ENCODE measurements at places on chromosomes 1 and 21. TPM values are rescaled to one million over a fixed set of nuclear protein-coding genes. Genes with fewer than 3 reads are reported as not detected.

DNA sequence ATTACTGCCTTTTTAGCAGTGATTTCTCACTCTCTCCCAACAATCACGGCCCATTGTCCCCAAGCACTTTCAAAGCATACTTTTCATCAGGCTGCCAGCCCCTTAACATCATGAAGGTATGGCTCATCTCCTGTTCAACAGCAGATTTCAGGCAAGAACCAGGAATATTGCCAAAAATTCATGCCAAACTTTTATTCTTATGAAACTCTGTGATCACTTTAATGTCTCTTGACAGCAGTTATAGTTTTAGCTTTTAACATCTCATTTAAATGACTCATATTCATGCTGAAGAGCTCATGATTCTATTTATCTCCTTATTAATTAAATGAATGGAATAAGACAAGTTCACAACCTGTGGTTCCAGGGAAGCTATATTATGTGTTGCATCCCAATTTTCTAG, 235.1 kb downstream of the GRIK1 start:
- no peaks in the 10 kb centered on the region for H3K4me1 ChIP-seq
- no peak overlapping the region for H3K27ac ChIP-seq
- no peaks in the 10 kb centered on the region for H3K36me3 ChIP-seq
- no peak for DNase-seq
- H3K27me3 ChIP-seq, result no peaks in the 10 kb centered on the region

Gene S100A8
- 118 TPM for total RNA-seq

DNA sequence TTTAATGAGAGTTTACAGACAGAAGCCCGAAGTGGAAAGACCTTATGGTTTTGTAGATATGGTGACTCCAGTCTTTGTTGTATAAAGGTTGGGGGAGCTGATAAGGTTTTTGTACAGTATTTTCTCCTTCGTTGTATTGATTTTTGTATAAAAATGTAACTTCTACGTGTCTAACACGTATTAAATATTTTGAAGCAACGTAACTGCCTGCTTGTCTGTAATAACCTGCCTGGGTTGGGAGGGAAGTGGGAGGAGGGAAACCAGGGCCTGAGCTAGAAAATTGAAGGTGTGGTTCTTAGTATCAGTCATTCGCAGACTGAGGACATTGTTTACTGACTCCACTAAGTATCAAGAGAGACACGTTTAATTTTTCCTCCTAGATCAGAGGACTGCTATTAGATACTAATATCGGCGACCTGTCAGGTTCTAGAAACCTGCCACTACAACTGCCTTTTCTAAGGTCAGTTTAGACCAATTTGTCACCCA, 2.2 kb downstream of the IER5 start:
- peak overlapping the region; percentile 78 for H3K27ac ChIP-seq
- H3K27me3 ChIP-seq, result no peaks in the 10 kb centered on the region

- no peaks in the 10 kb centered on the region for H3K27me3 ChIP-seq
- H3K4me1 ChIP-seq, result peaks cover 5% of the 10 kb centered on the region
- H3K4me3 ChIP-seq, result no peak overlapping the region
- H3K36me3 ChIP-seq, result no peaks in the 10 kb centered on the region
These were observed 6.5 kb upstream of the PADI2 start for GRCh38 chr1:17125756-17126237.

Gene PYGO2
- total RNA-seq, result 22.9 TPM

GRCh38 chr1:202210385-202210784, 16.8 kb downstream of the LGR6 start:
- no peak overlapping the region for H3K4me3 ChIP-seq
- H3K4me1 ChIP-seq, result peaks cover 4% of the 10 kb centered on the region
- DNase-seq, result no peak

Gene DMRTA2
- total RNA-seq, result not detected

- no peaks in the 10 kb centered on the region for H3K27me3 ChIP-seq
- peaks cover 11% of the 10 kb centered on the region for H3K4me1 ChIP-seq
- no peak overlapping the region for H3K4me3 ChIP-seq
- no peak overlapping the region for H3K27ac ChIP-seq
These were observed 195.9 kb upstream of the POU3F1 start for GRCh38 chr1:38242506-38242905.

Gene DNAJC6
- 11.4 TPM for total RNA-seq

DNA sequence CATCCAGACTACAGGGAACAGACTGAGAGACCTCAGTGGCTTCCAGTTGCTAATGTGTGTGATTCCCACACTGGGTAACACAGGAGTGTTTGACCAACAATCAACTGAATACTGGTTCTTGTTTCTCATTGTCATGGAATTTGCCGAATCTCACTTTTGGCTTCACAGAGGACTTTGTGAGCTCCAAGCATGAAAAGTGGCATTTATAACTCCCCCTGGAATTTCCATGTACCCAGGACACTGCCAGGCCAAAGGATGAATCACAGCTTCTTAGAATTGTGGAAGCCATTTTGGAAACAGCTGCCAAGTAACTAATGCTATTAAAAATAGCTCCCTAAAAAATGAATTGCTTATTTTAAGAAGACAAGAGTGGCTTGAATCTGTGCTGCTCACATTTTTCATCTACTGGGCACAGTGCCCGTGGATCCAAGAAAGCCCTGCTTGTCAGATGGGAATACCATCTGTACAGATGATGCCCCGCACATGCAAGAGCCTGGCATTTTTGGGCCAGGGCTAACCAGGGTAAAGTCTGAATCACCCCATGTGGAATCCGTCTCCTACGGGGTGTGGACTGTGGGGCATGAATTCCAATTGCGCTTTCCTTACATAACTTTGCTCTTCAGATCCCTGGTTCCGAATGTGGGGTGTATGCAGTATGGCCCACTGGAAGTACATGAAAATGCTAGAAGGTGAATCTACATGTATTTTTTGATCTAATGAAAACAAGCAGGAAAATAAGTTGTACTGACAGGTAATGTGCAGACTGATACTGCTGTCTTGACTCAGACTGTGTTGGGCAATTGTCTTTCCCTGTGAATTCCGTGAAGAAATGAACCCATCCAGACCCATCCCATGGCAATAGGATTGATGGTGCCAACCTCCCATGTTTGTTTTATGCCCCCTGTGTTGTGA, 487.3 kb downstream of the SIPA1L2 start:
- H3K27ac ChIP-seq, result peak overlapping the region; percentile 76
- DNase-seq, result peak; percentile 20
- no peaks in the 10 kb centered on the region for H3K27me3 ChIP-seq
- no peaks in the 10 kb centered on the region for H3K36me3 ChIP-seq

DNA sequence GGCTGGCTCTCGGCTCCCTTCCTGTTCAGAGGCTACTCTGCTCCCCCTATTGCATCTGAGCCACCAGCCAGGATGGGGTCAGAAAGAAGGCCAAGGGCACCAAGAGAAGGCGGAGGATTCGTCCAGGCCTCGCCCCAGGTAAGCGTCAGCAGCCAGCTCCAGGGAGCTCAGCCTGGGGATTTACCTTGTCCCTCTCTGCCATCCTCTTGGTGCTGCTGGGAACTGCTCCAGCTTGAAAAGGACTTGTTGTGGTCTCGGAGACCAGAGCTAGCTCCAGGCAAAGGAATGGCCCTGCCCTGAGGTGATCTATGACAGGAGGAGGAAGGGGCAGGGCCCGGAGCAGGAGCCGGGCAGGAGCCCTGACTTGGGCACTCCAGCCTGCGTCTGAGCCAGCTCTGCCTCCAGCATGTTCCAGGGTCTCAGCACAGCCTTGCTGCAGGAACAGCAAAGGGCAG, 113.7 kb upstream of the IFFO2 start:
- DNase-seq, result no peak
- peaks cover 32% of the 10 kb centered on the region for H3K36me3 ChIP-seq
- H3K4me1 ChIP-seq, result peaks cover 35% of the 10 kb centered on the region
- no peak overlapping the region for H3K27ac ChIP-seq

Gene CFHR4
- total RNA-seq, result not detected

Gene NTNG1
- 6.6 TPM for total RNA-seq

DNA sequence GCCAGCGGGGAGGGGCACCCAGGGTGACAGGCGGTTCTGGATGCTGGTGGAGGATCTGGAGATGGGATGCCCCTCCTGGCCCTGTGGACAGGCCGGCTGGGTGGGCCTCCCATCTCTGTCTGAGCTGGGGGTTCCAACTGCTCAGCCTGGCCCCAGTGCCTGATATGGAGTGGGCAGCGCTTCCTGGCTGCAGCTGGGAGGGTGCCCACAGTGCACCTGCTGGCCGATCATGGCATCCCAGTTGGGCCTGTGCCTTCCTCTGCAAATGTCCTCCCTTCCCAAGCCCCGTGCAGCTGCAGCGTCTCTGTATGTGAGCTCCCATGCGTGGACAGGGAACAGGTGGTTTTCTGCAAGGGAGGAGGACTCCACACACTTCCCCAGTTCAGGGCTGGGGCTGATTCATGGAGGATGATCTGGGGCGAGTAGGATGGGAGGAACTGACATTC, 2.1 kb downstream of the PFKL start:
- H3K27me3 ChIP-seq, result no peaks in the 10 kb centered on the region
- H3K4me3 ChIP-seq, result no peak overlapping the region
- no peaks in the 10 kb centered on the region for H3K36me3 ChIP-seq
- H3K4me1 ChIP-seq, result peaks cover 77% of the 10 kb centered on the region

- DNase-seq, result no peak
- H3K27ac ChIP-seq, result peak overlapping the region; percentile 66
- H3K36me3 ChIP-seq, result no peaks in the 10 kb centered on the region
- H3K4me1 ChIP-seq, result no peaks in the 10 kb centered on the region
- no peak overlapping the region for H3K4me3 ChIP-seq
- no peaks in the 10 kb centered on the region for H3K27me3 ChIP-seq
These were observed 7.7 kb downstream of the ABCG1 start for GRCh38 chr21:42226626-42227025.

DNA sequence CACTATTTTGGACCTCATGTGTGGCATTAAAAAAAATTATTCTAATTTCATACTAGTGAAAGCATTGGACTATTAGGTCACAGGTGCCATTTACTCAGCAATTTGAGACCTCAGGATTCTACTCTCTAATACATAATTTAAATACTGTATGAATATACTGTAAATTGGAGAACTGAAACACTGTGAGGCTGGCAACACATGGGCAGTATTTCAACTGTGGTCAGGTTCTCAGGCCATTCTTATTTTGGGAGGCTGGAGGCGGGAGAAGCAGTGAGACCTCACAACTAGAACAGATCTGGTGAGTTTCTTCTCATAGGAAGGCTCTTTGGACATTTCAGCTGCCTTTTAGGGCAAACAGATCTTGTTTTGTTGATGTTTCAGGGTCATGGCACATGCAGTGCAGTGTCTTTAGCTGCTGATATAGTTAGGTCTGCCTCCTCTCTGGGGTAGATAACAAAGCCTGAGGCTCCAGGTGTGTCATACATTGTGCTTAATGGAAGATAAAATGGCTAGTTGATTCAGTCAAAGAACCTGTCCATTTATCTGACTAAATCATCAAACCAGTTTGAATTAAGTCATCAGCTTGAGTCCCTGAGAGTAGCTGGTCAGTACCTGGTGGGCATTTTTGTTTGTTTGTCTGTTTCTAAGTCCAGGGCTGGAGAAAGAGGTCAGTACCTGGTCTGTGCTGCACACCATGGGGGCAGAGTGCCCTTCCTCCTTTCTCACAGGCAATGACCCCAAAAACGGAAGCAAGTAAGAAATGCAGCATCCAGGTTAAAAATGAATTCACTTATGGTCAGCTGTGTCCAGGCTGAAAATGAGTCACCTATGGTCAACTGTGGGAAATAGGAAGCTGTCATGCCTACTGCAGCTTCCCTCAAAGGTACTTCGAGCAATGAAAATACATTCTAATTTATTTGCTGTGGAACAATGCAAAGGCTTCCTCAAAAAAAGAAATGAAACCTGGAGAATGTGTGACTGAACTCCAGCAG, 216.2 kb downstream of the SDCCAG8 start:
- no peaks in the 10 kb centered on the region for H3K36me3 ChIP-seq
- no peak for DNase-seq
- no peak overlapping the region for H3K27ac ChIP-seq
- no peak overlapping the region for H3K4me3 ChIP-seq
- H3K4me1 ChIP-seq, result no peaks in the 10 kb centered on the region

GRCh38 chr1:153728305-153729066, 636 bp downstream of the INTS3 start:
- DNase-seq, result peak; percentile 38

GRCh38 chr1:205750138-205751035, at the start of gene NUCKS1:
TSS of gene NUCKS1 (minus strand) at chr1:205750182. CDS start at chr1:205749973, 209 bp downstream.
- H3K4me1 ChIP-seq, result peaks cover 20% of the 10 kb centered on the region
- H3K27me3 ChIP-seq, result no peaks in the 10 kb centered on the region
- no peaks in the 10 kb centered on the region for H3K36me3 ChIP-seq
